AML-193 (cell line): ENCODE measurements at places on chromosomes 5 and 9.

DNA sequence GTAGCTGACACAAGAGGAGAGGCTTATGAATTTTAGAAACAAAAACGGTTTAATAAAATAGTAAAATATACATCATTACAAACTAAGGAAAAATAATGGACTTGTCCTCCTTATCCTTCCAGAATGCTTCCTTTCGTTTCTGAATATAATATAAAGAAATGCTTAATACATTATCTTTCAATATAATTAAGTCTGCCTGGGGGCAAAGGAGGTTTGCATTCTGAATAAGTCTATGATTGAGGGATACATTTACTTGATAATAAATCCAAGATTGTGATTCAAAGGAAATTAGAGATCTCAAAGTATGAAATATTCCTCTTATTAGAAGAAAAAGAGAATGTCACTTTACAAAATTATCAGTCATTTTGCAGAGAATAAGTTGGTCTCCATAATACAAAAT, 386.5 kb downstream of the SPATA31D1 start:
- DNase-seq, result no peak

DNA sequence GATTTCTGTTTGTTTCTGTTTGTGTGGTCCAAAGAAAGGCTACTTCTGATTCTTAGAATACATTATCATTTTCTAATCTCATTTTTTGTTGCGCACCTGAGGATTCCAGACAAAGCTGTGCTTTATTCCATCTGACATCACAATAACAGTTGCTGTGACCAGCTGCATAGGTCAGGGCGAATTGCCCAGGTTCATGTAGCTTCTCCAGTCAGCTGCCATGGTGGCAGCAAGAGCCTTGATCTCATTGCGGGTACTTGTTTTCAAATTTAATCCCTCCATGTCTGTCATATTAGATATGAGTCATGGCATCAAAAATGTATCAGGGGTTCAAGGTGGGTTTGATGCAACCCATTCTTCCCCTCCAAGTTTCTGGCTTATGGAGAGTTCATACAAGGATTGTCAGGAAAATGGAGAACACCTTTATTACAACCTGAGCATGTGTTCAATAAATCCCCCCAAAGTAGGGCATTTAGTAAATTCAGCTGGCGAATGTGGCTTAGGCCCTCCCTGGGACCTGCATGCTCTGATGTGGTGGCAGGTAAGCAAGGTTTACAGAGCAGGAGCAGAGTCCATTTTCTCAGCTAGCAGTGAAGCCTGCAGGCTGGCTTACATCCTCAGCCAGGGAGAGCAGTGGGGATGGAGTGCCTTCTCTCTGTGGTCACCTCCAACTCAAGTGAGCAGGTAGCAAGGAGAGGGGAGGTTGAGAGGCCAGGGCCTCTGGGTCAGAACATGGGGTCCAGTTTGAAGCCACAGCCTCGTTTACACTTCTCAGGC, 13.9 kb downstream of the CAVIN4 start:
- no peak for DNase-seq

DNA sequence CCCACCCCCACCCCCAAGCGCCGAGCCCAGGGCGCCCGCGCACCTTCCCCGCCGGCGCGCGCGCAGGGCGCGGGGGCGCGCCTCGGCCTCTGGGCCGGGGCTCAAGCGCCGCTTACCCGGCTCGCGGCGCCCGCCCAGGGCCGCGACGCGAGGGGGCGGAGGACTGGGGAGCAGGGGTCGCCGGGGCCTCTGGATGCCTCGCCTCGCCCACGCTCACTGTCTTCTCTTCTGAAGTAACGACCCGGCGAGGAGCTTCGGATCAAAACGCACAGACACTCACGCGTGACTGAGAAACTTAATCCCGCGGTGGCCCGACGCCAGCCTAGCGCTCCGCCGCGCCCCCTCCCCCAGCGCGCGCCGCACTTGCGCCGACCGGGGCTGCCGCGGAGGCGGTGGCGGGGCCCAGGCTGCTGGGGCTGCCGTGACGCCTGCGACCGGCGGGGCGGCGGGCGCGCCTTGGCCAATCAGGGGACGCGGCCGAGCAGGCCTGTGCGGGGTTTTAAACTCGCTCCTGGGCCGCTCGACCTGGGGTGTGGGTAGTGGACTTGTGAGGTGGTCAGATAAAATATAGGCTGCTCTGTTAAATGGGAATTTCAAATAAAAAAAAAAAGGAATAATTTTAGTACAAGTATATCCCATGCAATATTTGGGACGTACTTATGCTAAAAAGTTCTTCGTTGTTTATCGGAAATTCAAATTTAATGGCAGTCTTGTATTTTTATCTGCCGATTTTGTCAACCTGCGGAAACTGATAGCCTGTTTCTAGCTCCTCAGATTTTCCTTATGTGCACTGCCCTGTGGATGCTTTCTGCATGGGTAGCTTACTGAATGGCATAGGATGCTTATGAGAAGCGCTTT, at the start of gene MPDZ:
MPDZ (minus strand) TSS at position 409 of the 858 bp plus-strand sequence. CDS start 29,377 bp downstream, outside the sequence.
- no peak for DNase-seq

DNA sequence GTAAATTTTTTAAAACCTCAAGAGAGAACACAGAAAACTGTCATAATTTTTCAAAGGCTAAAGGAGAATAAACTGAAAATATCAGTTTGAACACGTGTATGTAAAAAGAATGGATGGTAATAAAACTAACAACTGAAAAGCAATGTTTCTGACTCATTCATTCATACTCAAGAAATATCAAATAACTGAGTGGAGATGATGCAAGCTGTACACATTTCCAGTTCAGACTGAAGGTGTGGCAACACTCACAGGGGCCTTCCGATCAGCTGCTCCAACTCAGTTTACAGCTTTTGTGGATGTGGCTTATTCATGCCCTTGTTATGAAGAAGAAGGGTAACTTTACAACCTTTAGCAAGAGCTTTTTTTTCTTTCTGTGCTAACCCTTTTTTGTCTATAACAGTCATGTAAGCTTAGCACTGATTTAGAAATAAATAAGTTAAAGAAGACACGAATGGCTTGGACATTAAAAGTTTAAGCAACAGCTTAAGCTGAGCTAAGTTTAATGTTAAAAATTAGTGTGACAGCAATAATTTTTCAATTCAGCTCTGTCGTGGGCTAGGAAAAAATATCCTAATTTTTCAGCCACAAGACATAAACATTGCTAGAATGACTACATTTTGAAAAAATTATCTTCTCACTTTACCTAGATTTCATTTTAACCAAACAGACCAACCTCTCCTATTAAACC, 453.5 kb downstream of the RAB3C start:
- DNase-seq, result peak; percentile 76

- DNase-seq, result no peak
Observed at GRCh38 chr5:160657068-160657507, 194.9 kb downstream of the ATP10B start.

GRCh38 chr5:91419571-91420537, 36.7 kb upstream of the ARRDC3 start:
- DNase-seq, result peak; percentile 68

GRCh38 chr5:78781611-78782286, 133.2 kb upstream of the LHFPL2 start:
- DNase-seq, result no peak

GRCh38 chr9:133789778-133790177, 51.6 kb upstream of the SARDH start:
- no peak for DNase-seq

- DNase-seq, result no peak
Observed at GRCh38 chr5:100643473-100643872, 108.3 kb downstream of the FAM174A start.

- no peak for DNase-seq
Observed at GRCh38 chr5:133904641-133905040, 63.8 kb downstream of the C5orf15 start.

DNA sequence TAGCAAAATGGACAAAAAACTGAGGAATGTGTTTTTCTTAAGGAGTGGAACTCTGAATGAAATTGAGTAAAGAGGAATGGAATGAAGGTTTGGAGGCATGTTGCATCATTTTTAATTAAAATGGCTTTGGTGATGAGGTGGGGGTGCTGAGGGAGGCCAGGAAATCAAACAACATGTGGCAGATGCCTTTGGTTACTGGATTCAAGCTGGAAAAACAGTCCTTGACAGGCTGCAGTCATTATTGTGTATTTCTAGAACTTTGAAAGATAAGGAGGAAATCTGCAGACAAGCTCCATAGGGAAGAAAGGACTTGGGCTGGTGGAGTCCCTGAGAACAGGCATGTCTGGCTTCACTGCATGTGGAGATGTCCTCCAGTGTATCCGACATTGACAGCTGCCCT, 203.5 kb upstream of the HAPLN1 start:
- no peak for DNase-seq

DNA sequence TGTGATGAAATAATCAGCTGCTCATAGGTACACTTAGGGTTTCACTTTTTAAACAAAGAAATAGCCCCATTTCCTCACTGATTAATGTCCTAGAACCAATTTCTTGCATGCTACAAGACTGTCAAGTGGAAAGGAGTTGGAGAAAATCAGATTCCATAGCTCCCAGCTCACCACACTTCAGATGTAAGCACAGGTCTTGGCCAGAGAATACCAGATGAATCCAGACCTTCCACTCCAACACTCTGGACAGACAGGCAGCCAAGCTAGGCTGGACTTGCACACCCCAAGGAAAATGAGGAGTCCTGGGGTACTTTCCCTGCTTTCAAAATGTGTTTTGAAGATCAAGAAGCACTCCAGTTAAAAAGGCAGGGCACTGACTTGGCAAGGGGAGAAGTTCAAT, 68.5 kb downstream of the KLHL3 start:
- no peak for DNase-seq

DNA sequence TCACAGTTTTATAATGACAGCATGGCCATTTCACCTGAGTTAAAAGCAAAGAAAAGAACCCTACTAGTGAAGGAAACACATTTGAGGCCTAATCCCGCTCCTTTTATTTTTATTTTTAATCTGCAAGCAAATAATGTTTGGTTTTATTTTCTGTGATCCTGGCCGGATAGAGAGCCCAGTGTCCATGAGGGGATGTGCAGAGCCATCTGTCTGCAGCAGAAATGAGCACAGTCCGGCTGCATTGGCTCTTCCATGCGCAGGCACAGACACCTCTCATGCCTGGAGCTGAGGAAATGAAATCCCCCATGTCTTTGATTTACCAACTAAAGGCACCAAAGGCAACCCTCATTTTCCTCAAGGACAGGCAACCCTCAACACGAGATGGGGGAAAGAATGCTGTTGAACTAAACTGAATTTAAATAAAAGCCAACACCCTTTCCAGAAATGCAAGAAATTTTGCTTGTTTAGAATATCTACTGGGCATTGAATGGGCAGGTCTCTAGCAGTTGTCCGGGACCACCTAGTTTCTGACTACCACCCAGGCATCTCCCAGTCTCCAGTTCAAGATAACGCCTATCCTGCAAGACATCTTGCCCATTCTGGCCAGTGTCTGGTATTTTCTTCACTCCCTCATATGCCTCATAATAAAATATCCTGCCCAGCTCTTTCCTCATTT, 47.9 kb upstream of the SEMA6A start:
- no peak for DNase-seq

DNA sequence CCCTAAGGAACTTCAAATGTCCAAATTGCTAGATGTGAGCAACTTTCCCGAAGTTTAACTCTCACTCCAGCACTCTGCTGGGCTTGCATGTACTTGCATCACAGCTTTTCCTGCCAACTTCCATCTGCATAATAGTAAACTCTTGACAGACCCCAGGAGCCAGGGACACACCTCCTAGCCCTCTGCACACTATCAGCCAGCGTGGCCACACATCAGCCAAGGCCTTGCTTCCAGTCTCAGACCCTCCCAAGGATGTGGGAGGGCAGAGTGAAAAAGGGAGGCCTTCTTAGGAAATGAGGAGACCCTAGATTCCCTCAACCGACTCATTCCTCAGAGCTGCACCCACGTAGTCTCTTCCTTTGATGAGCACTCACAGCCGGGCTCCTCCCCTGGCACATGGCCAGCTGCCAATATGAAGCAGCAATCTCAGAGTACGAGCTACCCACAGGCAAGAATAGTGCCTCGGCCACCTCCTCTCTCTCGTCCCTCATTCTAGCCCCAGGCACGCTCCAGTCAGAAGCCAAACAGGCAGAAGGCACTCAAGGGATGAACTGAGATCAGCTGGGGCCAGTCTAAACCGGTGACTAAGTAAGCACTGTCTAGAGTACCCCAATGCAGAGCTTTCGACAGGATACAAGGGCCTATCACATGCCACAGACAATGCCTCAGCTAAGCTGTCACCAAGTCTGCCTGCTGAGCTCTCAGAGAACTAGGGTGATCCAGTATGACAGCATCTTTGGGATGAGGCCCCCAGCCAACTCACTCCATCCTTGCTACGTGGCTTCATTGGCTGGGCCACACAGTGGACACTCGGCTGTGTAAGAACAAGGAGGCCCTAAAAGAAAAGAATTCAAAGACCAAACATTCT, 2.3 kb downstream of the P4HA2 start:
- DNase-seq, result no peak

DNA sequence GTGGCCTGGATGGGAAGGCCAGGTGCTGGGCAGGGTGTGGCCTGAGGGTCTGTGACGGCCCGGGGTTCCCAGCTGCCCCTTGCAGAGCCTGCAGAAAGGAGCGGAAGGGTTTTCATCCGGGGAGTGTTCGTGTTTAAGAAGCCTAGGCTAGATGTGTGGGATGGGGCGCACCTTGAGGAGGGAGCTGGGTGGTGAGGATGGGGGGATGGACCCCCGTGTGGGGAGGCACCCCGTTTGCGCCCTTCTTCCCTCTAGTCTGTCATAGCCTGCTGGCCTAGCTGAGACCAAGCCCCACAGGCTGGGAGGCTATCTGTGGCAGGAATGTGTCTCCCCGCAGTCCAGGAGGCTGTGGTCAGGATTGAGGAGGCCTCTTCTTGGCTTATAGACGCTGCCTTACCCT, 11.9 kb downstream of the RNU6ATAC start:
- no peak for DNase-seq
